ENCODE measurements at places on chromosomes 4 and X.

GRCh38 chr4:3316146-3316545 is 23.3 kb downstream of the RGS12 start:
- no peak for DNase-seq

DNA sequence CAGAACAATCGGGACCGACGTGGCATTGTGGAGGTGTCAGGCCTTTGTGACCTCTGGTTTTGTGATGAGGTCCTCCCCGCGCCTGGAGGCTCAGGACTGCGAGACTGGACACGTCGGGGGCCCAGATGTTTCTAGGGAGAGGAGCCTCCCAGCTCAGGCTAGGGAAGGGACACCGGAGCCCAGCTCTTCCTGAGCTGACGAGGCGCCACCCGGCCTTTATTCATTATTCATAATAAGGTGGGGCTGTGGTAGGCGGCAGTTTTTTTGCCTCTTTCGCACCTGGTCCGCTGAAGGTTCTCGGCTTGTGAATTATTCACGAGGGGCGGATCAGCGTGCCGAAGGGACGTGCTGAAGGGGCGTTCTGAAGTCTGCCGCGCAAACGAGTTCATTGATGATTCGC is 2.3 kb upstream of the UBA1 start:
- peak; percentile 44 for DNase-seq

DNA sequence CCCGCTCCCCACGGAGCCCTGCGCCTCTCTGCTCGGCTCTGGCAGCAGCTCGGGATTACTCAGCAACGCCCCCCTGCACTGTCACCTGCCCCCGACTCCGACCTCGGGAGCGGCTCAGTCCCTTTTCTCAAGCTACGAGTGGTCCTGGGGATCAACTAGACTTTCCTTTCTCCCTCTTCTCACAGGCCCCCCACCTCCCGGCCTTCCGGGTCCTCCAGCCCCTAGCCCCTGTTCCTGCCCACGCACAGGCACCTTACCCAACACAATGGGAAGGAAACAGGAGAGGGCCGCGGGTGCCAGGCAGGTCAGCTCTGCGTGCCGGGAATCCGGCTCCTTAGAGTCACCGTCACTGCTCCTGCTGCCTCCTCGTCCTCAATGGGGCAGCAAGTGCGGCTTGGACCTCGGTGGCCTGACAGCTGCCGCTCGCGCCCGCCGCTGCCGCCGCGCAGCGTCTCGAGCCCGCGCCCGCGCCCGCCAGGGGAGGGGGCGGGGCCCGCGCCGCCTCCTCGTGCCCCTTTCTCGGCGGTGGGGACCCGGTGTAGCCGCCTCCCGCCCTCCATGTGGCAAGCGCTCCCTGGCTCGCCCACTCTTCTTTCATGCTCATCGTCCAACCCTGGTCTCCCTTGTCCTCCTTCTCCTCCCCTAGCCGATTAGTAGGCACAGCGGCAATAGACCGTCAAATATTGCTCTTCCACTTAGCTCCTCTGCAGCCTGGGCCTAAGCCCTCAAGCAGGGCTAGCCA is at the start of gene RAB9B:
RAB9B (minus strand) TSS at position 455 of the 742 bp plus-strand sequence. CDS start 6,473 bp downstream, outside the sequence.
- peak; percentile 64 for DNase-seq

- DNase-seq: no peak
Measured at GRCh38 chr4:140236654-140237169, 82.7 kb upstream of the MAML3 start.

- no peak for DNase-seq
Measured at GRCh38 chrX:137195991-137196390, 162.2 kb upstream of the GPR101 start.

- no peak for DNase-seq
Measured at GRCh38 chr4:13516315-13516860, 27.9 kb downstream of the NKX3-2 start.

- no peak for DNase-seq
Measured at GRCh38 chr4:96766359-96766758, 926.5 kb downstream of the PDHA2 start.

DNA sequence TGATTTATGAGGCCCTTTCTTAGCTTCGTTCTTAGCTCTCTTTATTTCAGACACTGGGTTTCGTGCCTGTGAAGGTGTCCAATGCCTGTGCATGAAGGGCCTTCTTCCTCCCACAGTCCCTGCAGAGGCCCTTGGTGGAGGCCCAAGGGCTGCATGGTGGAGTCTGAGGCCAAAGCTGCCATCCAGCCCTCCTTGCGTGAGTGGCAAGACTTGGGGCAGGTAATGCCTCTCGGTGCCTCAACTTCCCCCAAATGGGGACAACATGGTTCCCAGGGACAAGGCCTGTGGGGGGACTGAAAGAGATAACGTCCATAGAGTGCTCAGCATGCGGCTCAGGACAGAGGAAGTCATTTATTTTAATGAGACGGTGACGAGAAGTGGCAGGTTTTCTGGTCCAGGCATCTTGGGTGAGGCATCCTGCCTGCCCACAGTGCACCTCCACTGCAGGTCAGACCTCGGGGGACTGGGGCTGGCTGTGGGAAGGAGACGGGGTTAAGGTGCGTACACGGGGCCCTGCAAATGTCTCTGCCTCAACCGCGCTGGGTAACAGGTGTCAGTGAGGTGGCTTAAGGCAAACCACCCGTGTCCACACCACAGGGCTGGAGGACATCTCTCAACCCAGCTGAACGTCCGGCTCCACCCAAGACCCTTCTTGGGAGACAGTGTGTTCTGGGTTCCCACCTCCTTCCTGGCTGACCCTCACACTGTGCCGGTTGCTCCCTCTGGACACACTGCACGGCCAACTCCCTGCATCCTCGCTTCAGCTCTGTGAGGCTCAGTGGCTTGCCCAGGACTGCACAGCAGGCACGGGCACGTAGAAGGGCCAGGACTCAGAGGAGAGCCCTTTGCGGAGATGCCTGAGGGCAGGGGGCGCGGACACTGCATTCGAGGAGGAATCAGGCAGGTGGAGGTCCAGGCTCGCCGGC is 50.5 kb downstream of the PSAPL1 start:
- DNase-seq: no peak

- DNase-seq: no peak
Measured at GRCh38 chr4:87521757-87522374, 7.3 kb downstream of the SPARCL1 start.

DNA sequence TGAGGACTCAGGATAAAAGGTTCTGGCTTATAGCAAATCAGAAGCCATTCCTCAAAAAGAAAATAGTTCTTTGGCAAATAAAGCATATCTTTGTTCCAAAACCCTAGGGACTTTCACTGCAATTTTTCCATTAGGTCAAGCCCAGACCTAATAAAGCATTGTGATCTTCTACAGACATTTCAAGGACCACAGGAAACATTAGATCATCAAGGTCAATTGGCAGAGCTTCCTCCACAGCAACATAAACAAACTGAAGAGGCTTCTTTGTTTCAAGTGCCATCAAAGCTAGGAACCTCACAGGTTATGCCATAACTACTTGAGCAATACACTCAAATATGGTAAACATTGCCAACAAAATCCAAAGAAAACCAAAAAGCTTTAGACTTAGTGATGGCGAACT is 144.9 kb downstream of the ANXA5 start:
- no peak for DNase-seq

GRCh38 chr4:3293401-3294391 is 875 bp downstream of the RGS12 start:
- no peak for DNase-seq

DNA sequence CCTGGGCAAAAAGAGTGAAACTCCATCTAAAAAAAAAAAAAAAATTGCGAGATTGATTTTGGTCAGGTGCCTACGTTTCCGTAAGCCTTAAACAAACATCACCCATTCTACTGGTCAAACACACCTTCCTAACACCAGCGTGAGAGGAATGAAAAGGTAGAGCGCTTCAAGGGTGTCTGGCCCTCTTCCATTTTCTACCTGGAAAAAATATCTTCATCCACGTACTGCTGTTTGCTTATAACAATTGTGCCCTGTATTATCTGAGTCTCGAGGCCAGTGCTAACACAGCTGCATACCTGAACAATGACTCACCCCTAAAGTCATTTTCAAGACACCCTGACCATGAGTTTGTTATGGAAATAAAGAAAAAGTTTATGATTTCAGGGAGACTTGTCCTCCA is 13.9 kb downstream of the TMSB4X start:
- DNase-seq: no peak
